Activated naive CD4-positive, alpha-beta T cell treated with anti-CD3 and anti-CD28 coated beads, Interleukin-2, amount 10 ng/mL, durations not matched to agents 7 days and 5 days (primary cell): ENCODE measurements at places on chromosomes 2 and 18.

DNA sequence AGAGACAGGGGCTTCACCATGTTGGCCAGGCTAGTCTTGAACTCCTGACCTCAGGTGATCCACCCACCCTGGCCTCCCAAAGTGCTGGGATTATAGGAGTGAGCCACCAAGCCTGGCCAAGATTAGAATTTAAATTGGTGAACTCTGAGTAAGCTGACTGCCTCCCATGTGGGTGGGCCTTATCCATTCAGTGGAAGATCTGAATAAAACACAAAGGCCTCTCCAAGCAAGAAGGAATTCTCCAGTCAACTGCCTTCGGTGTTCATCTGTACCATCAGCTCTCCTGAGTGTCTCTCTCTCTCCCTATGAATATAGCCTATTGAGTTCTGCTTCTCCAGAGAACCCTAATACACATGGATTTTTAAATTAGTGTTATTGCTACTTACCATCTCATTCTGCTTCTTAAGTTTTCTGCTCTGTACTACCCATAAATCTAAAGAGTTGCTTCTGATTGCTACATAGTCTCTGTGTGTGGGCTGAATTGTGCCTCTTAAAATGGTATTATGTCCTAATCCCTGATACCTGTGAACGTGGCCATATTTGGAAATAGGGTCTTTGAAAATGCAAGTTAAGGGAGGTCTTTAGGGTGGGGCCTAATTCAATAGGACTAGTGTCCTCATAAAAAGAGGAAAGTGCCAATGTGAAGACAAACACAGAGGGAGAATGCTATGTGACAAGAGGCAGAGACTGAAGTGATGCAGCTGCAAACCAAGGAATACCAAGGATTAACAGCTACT lies 36.3 kb downstream of the FBXO11 start:
- H3K4me1 ChIP-seq = peaks cover 31% of the 10 kb centered on the region
- H3K27ac ChIP-seq = no peak overlapping the region
- H3K27me3 ChIP-seq = no peaks in the 10 kb centered on the region

DNA sequence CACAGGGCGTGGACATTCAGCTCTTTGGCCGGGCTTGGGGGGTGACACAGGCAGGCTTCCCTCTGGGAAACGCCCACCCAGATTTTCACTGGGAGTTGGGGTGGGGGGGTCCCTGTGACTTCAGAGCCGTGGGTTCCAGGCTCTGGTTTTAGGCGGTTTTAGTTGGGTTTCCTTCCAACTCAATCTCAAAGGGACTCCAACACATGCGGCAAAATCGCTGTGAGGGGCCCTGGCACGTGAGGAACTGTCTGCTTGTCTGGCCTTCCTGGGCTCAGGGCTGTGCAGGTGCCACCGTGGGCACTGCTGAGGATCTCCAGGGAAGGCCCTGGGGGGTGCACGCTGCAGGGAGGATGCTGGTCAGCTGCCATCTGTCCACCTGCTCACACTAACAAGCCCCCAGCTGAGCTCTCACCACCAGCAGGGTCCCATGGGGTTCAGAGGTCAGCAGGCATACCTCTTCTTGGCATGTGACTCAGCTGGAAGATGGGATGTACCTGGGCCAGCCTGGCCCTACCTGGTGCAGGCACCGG lies 11.7 kb downstream of the HS6ST1 start:
- no peaks in the 10 kb centered on the region for H3K27me3 ChIP-seq
- H3K36me3 ChIP-seq = no peaks in the 10 kb centered on the region
- H3K4me3 ChIP-seq = no peak overlapping the region

- H3K4me1 ChIP-seq = no peaks in the 10 kb centered on the region
- no peaks in the 10 kb centered on the region for H3K27me3 ChIP-seq
- H3K4me3 ChIP-seq = no peak overlapping the region
- no peak overlapping the region for H3K27ac ChIP-seq
- H3K36me3 ChIP-seq = no peaks in the 10 kb centered on the region
Measured at GRCh38 chr2:150133623-150134022, 353.8 kb downstream of the RND3 start.

DNA sequence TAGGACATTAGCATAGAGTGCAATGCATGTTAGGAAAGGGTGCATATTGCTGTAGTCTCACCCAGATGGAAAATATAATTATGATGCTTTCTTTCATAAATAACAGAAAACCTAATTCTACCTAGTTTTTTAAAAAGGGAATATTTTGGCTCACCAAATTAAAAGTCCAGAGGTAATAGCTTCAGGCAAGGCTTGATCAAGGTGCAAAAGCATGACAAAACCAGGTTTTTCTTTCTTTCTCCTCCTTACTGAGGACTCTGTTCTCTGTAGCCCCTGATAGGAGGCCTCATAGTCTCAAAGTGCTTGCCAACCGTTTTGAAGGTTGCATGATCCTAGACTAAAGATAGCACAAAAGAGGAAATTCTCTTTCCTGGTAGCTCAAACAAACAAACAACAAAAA lies 349.9 kb downstream of the CTNNA2 start:
- no peak overlapping the region for H3K4me3 ChIP-seq
- H3K4me1 ChIP-seq = no peaks in the 10 kb centered on the region
- DNase-seq = no peak

DNA sequence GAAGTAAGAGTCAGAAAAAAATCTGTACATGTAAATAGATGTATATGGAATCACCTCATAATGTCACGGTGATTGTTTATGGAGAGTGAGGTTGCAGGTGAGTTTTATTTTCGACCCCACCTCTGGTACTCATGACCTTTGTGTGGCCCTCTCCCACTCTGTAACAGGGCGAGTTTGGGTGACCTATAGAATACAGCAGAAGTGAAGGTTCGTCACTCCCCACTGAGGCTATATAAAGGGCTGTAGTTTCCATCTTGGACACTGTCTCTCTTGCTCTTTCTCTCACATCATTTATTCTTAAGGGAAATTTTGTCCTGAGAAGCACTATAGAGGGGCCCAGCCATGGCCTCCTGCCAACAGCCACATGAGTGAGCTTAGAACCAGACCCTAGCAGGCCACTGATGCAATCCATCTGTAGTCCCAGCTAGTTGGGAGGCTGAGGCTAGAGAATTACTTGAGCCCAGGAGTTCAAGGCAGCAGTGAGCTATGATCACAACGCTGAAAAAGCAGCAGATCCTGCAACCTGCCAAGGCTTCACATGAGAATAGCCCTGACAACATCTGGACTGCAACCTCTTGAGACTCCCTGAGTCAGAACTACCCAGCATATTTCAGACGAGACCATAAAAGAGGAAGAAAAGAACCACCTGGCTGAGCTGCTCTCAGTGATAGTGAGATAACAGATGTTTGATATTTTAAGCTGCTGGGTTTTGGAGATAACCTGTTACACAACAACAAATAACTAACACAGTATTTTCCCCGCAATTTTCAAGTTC lies 74.3 kb upstream of the SLC1A4 start:
- no peak overlapping the region for H3K4me3 ChIP-seq
- no peaks in the 10 kb centered on the region for H3K36me3 ChIP-seq
- no peak overlapping the region for H3K27ac ChIP-seq
- DNase-seq = no peak
- peaks cover 4% of the 10 kb centered on the region for H3K27me3 ChIP-seq
- peaks cover 36% of the 10 kb centered on the region for H3K4me1 ChIP-seq

DNA sequence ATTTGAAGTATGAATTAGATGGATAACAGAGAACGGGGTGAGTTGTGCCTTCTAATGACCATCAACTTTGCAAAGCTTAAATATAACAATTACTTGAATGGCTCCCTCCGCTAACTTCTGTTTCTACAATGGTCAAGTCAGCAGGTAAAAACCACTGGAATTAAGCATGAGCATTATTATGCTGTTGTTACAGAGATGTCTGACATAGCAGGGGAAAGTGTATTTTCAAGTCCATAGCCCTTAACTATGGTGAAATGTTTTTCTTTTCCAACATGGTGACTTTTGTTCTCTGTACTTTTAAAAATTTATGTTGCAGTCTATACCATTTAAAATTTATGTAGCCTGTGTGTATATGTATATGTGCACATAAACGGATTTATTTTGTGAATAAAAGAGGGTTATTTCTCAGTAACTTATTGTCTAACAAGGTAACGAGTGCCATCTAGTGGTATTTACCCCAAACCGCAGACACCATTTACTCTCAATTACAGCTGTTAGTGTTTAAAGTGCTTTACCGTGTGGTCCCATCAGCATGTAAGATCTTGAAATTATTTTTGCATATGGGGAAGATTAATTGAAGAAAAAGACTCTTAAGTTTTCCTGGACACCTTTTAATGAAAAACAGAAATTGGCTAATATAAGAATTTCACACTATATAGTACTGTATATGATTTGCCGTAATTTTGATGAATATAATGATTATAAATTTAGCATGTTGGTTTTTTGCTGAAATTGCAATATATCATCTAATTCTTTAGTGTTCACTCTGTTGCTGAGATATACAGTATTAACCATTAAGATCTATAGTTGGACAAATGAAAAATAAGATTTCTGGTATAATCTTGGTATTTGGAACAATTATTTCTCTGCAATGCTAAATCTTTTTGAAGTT lies 78.2 kb downstream of the UBE2E3 start:
- no peak overlapping the region for H3K4me3 ChIP-seq
- no peaks in the 10 kb centered on the region for H3K36me3 ChIP-seq
- no peaks in the 10 kb centered on the region for H3K27me3 ChIP-seq
- no peaks in the 10 kb centered on the region for H3K4me1 ChIP-seq
- no peak overlapping the region for H3K27ac ChIP-seq
- DNase-seq = peak; percentile 49

DNA sequence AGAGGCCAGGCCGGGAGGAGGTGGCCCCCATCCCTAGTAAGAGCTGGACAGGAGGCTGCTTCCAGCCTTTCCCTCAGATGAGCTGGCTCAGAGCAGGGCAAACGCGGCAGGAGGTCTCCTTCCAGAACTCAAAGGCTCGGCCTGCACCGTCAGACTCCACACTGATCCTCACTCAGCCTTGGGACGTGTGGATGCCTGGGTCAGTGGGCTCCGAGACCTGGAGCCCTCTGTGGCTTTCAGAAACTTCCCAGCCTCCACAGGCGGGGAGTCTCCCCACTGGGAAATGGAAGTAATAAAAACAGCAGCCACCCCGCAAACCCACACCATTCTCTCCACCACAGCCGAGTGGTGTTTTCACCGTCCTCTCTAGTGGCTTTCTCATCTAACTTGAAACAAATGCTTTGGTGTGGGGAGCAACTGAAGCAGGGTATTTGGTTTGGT lies 54.3 kb downstream of the INPP5D start:
- no peaks in the 10 kb centered on the region for H3K27me3 ChIP-seq
- H3K27ac ChIP-seq = peak overlapping the region; percentile 80
- H3K4me3 ChIP-seq = no peak overlapping the region
- peaks cover 34% of the 10 kb centered on the region for H3K36me3 ChIP-seq
